ENCODE measurements at places on chromosomes 4 and X.

DNA sequence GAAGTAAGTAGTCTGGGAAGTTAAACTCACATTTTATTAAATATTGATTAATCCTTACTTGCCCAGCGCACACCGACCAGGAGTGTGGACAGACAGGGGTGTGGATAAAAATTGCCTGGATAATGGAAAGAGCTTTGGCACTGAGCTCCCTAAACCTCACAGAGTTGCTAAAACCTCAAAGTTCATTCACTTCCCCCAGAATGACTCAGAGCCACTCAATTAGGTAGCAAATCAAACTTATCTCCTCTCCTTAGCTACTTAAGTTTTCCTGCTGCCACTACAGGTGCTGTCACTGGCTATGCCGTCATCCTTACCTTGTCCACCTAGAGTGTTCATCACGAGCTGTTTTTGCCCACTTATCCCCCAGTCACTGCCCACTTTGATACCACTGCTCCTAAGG, 27.0 kb upstream of the MID1IP1 start:
- DNase-seq = no peak

GRCh38 chr4:143617994-143618679, 82.3 kb downstream of the FREM3 start:
- no peak for DNase-seq

DNA sequence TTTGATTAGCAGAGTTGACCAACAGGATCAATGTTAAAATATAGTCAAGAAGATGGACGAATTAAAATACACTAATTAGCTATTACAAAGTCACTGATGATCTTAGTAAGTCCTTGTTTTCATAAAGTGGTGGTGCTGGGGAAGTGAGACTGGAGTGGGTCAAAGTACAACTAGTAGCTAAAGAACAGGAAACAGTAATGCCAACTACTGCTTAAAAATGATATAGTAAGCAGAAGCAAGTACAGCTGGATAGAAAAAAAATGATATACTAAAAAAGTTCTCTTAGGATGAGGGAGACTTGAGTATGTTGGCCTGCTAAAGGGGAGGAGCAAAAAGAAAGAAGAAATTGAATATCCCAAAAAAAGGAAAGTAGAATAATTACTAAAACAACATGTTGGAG, 580.8 kb upstream of the FTHL17 start:
- DNase-seq = no peak

GRCh38 chr4:74830928-74831327, 36.6 kb upstream of the BTC start:
- no peak for DNase-seq

- DNase-seq = no peak
These were observed 15.1 kb upstream of the REPS2 start for GRCh38 chrX:16931371-16931770.

DNA sequence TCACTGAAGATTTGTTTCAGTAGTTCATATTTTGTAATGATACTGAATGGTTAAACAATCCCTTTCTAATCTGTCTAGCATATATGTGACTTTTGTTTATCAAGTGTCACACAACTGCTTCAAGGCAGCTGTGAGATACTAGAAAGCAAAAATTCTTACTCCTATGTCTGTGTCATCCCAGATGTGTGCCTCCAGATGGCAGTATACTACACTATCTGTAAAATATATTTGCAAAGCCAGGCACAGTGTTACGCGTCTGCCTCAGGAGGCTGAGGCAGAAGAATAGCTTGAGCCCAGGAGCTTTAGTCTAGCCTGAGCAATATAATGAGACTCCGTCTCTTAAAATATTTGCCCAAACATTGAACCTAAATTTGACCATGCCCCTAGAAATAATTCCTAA, 4.0 kb downstream of the NUDT10 start:
- peak; percentile 43 for DNase-seq

- DNase-seq = peak; percentile 78
These were observed 41.7 kb downstream of the ATP11C start for GRCh38 chrX:139890991-139891700.

- no peak for DNase-seq
These were observed 68.4 kb downstream of the MAOB start for GRCh38 chrX:43813898-43814297.

DNA sequence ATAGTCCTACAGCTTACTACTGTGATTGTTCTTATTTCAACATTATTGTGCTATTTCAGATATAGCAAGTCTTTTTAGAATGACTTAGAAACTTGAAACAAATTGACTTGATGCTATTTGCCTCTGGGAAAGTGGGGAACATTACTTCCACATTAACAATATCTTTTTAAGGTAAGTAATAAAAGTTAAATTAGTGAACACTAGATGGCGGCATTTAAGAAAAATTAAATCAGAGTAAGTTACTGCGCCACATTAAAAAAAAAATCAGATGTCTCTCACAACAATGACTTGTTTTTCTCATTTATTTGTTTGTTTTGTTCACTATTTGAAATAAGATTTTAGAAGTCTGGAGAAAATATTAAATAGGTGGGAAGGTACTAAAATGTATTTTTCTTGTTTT, 1026.9 kb upstream of the SLIT2 start:
- DNase-seq = peak; percentile 23

- DNase-seq = no peak
These were observed 119.3 kb downstream of the VSIG4 start for GRCh38 chrX:65920620-65921019.

DNA sequence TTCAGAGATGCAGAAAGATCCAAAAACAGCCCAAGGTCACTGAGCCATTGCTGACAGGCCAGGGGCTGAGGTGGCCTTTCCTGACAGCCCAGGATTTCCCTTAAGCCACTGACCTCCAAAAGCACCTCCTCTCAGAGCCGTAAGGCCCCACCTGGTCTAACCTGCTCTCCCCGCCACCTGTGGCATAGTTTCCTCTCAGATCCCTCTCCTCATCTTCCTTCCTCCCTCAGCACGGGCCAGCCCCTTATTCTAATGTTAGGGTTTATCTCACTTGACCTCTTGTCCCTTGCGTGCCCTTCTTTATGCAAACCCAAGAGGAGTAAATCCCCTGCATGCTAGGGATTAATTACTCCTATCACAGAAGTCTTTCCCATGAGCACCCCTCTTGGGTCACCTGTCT, 113.0 kb downstream of the RBM47 start:
- DNase-seq = no peak

- DNase-seq = no peak
These were observed 37.2 kb downstream of the LIMCH1 start for GRCh38 chr4:41575207-41575606.

- DNase-seq = peak; percentile 46
These were observed 223.1 kb downstream of the CLCN4 start for GRCh38 chrX:10379878-10380277.

- DNase-seq = no peak
These were observed 1640.9 kb upstream of the PCDH7 start for GRCh38 chr4:29079260-29079659.

GRCh38 chr4:25702848-25703247, 47.2 kb downstream of the SLC34A2 start:
- DNase-seq = peak; percentile 53

DNA sequence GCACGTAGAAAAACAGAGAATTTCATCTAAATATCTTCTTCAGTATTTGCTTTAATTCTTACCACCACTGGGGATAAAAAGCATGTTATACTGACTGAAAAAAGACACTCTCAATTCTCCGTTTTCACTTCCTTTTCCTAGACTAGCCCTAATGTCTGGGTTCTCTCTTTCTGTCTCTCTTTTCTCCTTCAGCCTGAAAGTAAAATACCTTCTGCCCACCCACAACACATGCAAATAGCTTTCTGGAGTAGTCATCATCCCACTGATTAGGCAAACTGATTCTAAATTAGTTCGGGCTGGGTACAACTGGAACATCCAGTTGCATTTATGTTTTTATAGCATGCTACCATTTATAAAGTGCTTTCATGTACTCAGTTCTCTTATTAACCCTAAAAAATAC, 142.4 kb upstream of the ANKRD50 start:
- DNase-seq = peak; percentile 37

- DNase-seq = peak; percentile 16
These were observed 121.2 kb upstream of the PDLIM3 start for GRCh38 chr4:185656467-185656931.

DNA sequence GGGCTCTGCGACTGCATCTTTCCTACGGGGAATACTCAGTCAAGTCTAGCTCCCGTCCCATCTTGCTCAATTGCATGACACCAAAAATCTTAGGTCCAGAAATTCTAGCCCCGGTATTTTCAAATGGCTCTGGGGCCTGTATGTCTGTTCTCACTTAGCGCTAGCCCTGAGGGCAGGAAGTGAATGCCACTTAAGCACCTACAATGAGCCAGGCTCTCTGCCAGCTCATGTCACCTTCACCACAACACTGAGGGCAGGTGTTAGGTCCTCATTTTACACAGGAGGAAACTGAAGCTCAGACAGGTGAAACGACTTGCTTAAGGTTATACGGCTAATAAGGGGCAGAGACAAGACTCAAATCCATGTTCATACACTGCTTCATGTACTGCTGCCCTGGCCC, 282.8 kb downstream of the PPP1R2C start:
- DNase-seq = no peak

DNA sequence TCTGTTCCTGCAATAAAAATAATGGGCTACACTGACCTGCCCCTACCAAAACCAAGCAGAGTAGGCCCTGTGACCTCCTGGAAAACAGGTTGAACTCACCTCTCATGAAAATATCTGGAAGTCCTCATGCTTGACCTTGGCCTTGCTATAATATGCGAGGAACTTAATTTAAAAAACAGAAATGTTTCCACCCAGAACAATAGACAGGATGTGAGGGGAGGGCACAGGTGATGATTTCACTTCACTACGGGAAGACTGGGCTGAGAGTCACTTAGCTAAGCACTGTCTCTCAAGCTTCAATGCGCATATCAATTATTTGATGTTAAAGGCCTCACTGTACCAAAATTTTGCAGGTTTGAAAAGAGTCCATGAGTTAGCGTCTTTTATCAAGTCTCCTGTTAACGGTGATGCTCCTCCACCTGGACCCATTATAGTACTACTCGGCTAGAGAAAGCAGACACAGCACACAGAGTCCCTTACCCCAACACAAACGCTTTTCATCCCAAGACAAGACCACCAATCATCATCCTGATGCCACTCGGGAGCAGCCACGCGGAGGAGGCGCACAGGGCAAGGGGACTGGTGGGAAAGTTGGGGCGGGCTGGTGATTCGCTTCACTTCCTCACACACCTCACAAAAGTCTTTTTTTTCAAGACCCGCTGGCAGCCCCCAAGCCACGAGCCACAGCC, 25.9 kb downstream of the ZNF721 start:
- DNase-seq = peak; percentile 10

GRCh38 chr4:24527371-24527770, 57.0 kb downstream of the DHX15 start:
- DNase-seq = peak; percentile 11

DNA sequence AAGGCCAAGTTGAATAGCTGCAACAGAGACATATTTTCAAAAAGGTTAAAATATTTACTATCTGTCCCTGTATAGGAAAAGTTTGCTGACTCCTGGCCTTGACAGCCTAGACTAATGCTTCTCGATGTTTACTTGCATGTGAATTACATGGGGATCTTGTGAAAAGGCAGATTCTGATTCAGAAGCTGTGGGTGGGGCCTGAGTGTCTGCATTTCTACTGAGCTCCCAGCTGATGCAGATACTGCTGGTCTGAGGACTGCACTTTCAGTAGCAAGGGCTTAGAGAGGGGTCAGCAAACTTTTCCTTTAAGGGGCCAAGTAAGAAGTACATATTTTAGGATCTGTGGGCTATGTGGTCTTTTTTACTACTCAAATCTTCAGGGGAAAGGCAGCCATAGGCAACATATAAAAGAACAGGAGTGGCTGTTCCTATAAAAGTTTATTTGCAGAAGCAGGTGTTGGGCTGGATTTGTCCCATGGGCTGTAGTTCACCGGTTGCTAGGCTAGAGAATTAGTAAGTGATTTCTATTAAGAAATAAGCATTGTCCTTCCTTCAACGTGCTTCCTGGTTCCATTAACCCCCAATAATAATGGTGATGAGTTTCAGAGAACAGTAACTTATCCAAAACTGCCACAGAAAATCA, 97.2 kb upstream of the PDE5A start:
- no peak for DNase-seq

GRCh38 chrX:11423362-11423818, 130.2 kb downstream of the AMELX start:
- DNase-seq = peak; percentile 49

DNA sequence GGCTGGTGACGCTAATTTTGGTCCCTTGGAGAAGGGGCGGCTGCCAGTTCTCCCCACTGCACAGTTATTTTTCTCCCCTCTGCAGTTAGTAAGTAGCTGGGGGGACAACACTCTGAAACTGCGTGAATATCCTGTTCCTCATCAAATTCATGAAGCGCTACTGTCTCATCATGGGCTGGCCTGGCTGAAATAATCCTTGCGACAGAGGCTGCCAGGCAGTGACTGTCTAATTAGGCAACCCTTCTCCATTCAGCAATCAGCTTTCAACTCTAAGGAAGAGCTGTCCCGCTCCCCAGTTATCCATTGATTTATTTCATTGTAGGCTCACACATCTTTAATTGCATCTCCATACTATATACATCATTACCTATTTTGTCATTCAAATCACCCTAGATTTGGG, 8.2 kb downstream of the SH3TC1 start:
- DNase-seq = no peak

DNA sequence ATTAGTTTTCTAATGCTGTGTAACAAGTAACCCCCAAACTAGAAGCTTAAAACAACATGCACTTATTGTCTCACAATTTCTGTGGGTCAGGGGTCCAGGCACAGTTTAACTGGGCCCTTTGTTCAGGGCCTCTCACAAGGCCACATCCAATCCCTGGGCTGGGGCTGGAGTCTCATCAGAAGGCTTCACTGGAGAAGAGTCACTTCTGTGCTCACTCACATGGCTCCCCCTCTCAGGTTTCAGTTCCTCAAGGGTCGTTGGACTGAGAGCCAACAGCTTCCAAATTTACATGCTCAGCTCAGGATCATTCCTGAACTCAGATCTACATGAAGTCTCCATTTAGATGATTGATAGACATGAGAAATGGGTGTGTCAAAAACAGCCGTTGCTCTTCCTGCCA, 77.1 kb downstream of the EVC start:
- no peak for DNase-seq

DNA sequence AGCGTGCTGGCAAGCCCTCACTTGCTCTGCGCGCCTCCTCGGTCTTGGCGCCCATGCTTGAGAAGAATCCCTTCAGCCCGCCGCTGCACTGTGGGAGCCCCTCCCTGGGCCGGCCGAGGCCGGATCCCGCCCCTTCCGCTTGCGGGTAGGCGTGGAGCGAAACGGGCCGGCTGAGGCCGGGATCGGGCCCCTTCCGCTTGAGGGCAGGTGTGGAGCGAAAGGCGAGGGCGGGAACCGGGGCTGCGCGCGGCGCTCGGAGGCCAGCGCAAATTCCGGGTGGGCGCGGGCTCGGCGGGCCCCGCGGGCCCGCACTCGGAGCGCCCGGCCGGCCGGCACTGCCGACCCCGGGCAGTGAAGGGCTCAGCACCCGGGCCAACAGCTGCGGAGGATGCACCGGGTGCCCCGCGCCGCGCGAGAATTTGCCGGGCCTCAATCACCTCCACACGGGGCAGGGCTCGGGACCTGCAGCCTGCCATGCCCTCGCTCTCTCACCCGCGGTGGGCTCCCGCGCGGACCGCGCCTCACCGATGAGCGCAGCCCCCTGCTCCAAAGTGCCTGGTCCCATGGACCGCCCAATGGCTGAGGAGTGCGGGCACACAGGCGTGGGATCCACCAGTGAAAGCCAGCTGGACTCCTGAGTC, 58.1 kb upstream of the GBA3 start:
- no peak for DNase-seq

- peak; percentile 2 for DNase-seq
These were observed 2.9 kb downstream of the KLHL15 start for GRCh38 chrX:24023972-24024669.
